ENCODE measurements at places on chromosomes 12 and 14.
A peak's percentile ranks its signal among the peaks of the same experiment; 100 is the strongest.

GRCh38 chr12:42812086-42812485 is 222.5 kb upstream of the PRICKLE1 start:
- no peaks in the 10 kb centered on the region for H3K36me3 ChIP-seq
- H3K4me3 ChIP-seq, result no peak overlapping the region
- H3K27ac ChIP-seq, result no peak overlapping the region
- H3K4me1 ChIP-seq, result no peaks in the 10 kb centered on the region
- DNase-seq, result no peak
- no peaks in the 10 kb centered on the region for H3K27me3 ChIP-seq

GRCh38 chr14:20469890-20470602 is 840 bp downstream of the PNP start:
- no peaks in the 10 kb centered on the region for H3K27me3 ChIP-seq
- H3K36me3 ChIP-seq, result peaks cover 25% of the 10 kb centered on the region
- H3K4me3 ChIP-seq, result peak overlapping the region; percentile 61
- peak; percentile 63 for DNase-seq
- peak overlapping the region; percentile 89 for H3K27ac ChIP-seq
- peaks cover 17% of the 10 kb centered on the region for H3K4me1 ChIP-seq

DNA sequence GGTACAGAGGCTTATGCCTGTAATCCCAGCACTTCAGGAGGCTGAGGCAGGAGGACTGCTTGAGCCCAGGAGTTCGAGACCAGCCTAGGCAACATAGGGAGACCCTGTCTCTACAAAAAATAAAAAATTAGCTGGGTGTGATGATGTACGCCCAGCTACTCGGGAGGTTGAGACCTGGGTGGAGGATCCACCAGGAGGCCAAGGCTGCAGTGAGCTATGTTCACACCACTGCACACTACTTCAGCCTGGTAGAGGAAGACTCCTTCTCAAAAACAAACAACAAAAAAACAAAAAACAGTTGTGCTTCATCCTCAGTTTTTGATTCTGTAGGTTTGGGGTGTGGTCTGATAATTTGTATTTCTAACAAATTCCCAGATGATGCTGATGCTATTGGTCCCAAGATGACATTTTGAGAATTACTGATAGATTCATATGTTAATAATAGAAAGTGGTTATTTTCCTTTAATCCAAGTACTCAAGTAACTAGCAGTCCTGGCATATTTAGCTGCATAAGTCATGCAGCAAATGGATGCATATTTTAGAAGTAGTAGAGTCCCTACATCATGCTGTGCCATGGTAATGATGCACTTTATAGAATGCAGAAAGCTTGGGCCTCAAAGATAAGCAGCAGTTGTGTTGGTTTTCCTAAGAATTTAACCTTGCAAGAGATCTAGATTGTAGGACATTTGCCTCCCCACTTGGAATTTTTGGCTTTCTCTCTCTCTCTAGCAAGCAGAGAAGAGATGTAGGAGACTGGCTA is 76.1 kb upstream of the PAWR start:
- H3K36me3 ChIP-seq, result no peaks in the 10 kb centered on the region
- no peak for DNase-seq
- H3K4me1 ChIP-seq, result no peaks in the 10 kb centered on the region
- H3K4me3 ChIP-seq, result no peak overlapping the region

- peak overlapping the region; percentile 34 for H3K27ac ChIP-seq
- DNase-seq, result no peak
Observed at GRCh38 chr12:131902332-131903241, 8.2 kb downstream of the ULK1 start.

DNA sequence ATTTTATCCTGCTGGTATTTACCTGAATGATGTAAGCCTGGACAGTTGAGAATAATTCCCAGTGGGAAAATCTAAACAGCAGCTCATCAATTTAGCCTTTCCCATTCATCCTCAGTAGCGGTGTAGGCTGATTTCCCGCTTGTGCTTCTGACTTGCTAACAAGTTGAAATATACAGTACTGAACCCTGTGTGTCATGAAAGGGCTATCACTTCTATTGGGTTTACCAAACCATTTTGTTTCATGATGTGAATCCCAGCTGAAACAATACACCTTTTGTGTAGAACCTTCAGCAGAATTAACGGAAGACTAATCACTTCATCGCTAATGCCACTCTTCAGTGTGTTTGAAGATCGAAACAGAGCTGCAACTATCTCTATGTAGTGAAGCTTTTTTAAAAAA is 88.4 kb downstream of the POLR3B start:
- H3K4me1 ChIP-seq, result no peaks in the 10 kb centered on the region
- H3K4me3 ChIP-seq, result no peak overlapping the region
- DNase-seq, result no peak
- H3K27ac ChIP-seq, result no peak overlapping the region

DNA sequence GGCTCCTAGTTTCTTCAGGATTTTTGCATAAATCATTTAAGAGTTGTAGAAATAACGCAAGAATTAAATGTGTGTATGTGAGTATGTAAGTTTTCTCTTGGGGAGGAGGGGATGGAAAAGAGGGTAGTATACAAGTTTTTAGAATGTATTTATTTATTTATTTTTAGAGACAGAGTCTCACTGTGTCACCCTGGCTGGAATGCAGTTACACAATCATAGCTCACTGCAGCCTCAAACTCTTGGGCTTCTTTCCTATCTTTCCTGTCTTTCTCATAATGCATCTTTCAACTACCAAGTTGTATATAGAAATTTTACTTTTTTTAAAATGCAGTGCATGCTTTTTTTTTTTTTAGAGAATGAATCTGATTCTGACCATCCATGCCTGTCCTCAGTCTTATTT is 269.0 kb upstream of the GARIN2 start:
- no peak overlapping the region for H3K4me3 ChIP-seq
- no peaks in the 10 kb centered on the region for H3K27me3 ChIP-seq
- no peak for DNase-seq
- no peak overlapping the region for H3K27ac ChIP-seq

- H3K27ac ChIP-seq, result no peak overlapping the region
- no peak for DNase-seq
- no peaks in the 10 kb centered on the region for H3K36me3 ChIP-seq
- H3K4me1 ChIP-seq, result no peaks in the 10 kb centered on the region
- no peak overlapping the region for H3K4me3 ChIP-seq
- H3K27me3 ChIP-seq, result no peaks in the 10 kb centered on the region
Observed at GRCh38 chr14:32102152-32102787, 25.2 kb downstream of the ARHGAP5 start.

DNA sequence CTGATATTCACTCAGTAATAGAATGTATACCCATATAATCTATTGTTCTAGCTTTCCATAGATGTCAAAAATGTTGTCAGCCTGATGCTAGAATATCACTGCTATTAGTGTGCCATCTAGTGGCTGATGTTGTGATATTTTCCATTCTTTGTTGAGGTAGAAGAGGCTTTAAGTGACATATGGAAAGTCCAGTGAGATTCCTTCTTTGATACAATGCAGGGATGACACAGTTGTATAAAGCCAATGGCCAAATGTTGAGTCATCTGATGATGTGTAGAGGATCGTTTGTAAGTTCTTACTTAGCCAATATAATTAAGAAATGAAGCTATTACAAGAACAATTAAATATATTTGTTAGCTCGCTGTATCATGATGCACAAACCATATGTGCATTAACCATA is 58.1 kb upstream of the PCED1B start:
- no peaks in the 10 kb centered on the region for H3K36me3 ChIP-seq
- no peak for DNase-seq
- no peak overlapping the region for H3K27ac ChIP-seq
- no peak overlapping the region for H3K4me3 ChIP-seq
- no peaks in the 10 kb centered on the region for H3K4me1 ChIP-seq
- H3K27me3 ChIP-seq, result no peaks in the 10 kb centered on the region

DNA sequence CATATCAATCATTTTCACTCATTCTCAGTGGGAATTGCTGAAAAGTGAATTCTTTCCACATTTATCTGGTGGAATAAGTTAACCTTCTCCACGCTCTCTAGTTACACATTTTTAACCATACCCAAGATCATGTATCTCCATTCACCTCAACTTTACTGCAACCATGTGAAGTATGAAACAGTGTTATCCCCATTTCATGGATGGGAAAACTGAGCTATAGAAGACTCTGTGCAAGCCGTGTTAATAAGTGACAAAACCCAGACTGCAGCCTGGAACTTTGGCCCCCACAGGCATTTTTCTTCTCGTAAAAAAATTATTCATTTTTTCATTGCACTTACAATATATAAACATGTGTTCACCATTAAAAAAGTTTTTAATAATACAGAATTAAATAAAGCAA is 82.4 kb upstream of the CCND2 start:
- H3K4me3 ChIP-seq, result no peak overlapping the region
- DNase-seq, result no peak
- H3K36me3 ChIP-seq, result no peaks in the 10 kb centered on the region
- no peaks in the 10 kb centered on the region for H3K4me1 ChIP-seq
- no peaks in the 10 kb centered on the region for H3K27me3 ChIP-seq
- H3K27ac ChIP-seq, result no peak overlapping the region

DNA sequence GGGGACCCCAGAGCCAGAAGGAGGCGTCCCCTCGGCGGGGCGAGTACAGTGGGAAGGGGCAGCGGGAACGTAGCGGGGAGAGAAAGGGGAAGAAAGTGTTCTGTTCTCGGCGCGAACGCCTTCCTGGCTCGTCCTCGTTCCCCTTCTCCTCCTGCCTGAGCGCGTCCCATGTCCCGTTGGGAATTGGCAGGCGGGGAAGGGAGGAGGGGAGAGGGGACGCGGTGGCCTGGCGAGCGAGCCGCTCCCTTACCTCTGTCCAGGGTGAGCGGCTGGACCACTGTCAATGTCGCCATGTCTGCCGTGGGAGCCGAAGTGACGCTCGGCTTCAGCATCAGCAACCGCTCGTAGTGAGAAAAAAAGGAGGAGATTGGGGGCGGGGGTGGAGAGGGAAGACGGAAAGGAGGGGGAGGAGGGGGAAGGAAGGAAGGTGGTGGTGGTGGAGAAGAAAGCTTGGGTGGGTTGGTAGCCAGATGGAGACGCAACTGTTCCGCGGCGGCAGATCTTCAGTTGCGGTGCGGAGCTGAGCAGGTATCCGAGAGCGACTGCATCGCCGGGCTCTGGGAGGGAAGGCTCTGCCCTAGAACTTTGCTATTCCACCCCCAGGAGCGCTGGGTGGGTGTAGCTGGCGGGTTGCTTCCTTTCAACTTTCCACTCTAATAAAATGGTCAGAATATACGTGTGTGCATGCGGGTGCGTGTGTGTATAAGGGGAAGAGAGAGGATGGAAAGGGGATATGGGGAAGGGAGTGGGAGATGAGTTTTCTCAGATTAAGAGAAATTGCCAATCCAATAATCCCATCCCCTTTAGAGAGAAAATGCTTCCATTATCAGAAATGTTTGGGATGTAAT is at the start of gene LIN7A:
TSS of gene LIN7A (minus strand) at position 544 of the 848 bp plus-strand sequence. CDS start at position 332, 212 bp downstream.
- DNase-seq, result peak; percentile 50
- peaks cover 18% of the 10 kb centered on the region for H3K4me1 ChIP-seq
- H3K36me3 ChIP-seq, result no peaks in the 10 kb centered on the region
- H3K27me3 ChIP-seq, result no peaks in the 10 kb centered on the region
- H3K4me3 ChIP-seq, result peak within 1 kb of the TSS; percentile 78

DNA sequence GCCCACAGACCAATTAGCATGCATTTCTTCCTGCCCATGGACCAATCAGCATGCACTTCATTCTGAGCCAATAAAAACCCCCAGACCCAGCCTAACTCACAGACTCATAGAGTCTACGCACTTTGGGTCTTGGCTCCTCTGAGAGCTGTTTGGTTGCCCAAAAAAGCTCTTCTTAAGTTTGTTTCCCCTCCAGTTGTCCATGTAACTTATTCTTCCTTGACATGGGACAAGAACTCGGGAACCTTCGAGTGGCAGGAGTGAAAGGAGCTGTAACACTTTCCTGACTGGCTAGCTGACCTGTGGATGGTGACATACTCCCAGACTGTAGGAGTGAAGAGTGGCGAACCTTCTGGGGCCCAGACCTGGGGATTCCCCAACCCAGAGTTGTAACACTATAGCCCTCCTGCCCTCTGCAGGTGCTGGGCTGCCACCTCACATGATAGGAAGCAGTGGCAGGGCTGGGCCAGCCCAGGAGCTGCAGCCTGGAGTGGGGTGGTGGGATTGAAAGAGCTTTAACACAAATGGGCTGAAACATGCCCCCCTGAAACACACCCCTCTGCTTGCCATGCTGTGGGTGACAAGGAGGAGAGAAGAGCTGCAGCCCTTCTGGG is 4.4 kb upstream of the BTBD7 start:
- H3K27ac ChIP-seq, result no peak overlapping the region
- no peak for DNase-seq
- H3K4me1 ChIP-seq, result peaks cover 11% of the 10 kb centered on the region
- H3K4me3 ChIP-seq, result no peak overlapping the region

DNA sequence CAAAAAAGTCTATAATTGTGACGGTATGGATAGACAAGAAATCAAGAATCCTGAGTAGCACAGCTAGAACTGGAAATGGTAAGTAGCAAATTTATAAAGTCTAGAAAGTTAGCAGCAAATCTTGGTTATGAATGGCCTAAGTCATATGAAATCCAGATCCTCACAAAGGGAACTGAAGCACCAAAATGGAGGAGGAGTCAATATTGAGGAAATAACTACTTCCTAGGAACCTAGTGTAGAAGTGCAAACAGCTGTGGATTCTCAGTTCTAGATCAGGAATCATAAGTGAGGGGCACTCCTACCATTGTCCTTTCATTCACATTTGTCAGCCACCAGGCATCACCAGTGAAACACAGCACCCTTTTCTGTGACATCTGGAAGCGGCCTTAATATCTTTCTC is 202.2 kb upstream of the DCN start:
- no peak overlapping the region for H3K27ac ChIP-seq
- H3K4me3 ChIP-seq, result no peak overlapping the region
- no peaks in the 10 kb centered on the region for H3K4me1 ChIP-seq

Measured in heart left ventricle (tissue), 16 donors.